ENCODE measurements at places on chromosomes 3 and 15.
A peak's percentile ranks its signal among the peaks of the same experiment; 100 is the strongest.

- no peak for DNase-seq
Observed at GRCh38 chr15:35725353-35725752, 179.4 kb upstream of the DPH6 start.

DNA sequence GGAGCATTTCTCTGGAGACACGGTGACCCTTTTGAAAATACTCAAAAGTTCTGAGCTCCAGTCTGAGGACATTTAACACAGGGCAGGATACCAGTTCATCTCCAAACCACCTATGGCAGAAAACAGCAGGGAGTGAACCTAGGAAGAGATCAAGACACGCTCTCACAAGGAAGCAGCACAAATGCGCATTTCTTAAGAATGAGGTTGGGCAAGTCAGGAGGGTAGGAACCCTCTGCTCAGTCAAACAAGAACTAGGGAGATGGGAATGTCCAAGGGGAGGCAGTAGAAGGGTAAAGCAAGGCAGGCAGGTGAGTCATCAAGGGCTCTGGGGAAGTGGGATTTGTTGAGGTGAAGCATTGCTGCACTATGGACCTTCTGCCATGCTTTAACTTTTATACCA is 60.3 kb upstream of the PSMD6 start:
- no peak for DNase-seq

GRCh38 chr3:13144163-13145023 is 71.2 kb upstream of the IQSEC1 start:
- no peak for DNase-seq

DNA sequence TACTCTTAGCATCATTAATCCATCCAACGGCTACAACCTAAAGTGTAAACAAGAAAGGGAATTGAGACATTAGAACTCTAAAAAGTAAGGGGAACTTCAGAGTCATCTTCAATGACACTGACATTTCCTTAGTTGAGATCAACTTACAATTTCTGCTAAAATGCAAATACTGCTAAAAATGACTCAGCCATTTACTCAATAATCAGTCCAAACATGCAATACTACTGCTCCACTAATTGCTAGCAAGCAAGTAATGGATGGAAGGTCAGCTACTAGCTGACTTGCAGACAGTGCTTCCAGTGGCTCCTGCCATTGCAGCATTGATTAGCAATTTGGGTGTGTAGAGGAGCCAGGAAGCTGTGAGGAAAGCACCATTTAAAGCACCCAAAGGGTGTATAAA is 28.4 kb downstream of the CD200R1L start:
- no peak for DNase-seq

- no peak for DNase-seq
Observed at GRCh38 chr3:115077501-115078250, 69.4 kb downstream of the ZBTB20 start.

DNA sequence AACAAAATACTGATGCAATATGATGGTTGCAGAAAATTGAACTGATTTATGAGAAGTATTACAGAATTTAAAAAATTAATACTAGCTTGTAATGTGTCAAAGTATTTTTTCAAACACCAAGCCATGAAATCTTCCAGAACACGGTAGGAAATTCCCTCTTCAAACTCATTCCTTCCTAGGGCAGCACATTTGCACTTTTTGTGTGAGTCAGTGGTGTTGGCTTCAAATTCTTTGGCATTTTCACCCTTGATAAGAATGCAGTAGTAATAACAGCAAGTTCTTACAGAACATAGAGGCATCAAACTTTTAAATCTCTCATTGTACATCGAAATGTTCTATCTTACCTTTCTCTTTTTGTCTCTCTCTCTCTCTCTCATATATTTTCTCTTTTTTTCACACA is 191.8 kb downstream of the CGGBP1 start:
- DNase-seq: no peak

- DNase-seq: no peak
Observed at GRCh38 chr3:69747511-69748258, 8.4 kb downstream of the MITF start.

DNA sequence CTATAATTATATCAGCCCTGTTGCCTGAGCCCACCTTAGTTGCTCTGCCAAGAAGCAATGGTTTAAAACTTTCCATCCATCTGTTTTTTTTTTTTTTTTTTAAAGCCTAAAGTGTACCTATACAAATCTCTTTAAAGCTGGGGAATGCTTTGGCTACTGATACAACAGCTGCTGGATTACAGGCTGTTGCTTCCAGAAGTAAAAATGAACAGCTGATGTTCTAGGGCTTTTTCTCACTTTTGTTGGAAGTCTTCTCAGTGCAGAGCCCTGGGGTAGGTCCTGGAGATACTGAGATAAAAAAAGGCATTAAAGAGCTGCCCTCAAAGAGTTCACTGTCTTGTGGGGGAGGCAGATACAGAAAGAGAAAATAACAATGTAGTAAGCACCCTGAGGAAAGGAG is 218.1 kb downstream of the NLGN1 start:
- no peak for DNase-seq

DNA sequence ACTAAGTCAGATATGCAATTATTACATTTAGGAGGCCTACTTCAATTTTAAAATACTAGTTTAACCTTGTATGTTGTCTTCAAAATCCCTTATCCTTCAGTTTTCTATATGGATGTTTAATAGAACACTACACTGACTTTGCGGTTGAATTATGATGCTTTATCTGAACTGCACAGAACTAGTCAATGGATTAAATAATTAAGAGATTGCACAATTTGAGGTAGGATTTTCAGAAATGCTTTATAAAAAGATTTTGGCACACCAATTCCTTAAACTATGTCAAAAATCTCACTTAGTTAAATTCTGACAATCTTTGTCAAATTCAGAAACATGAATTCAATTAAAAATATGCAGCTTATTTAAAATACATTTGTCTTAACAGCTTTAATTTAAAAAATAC is 28.1 kb downstream of the ATOSA start:
- no peak for DNase-seq

DNA sequence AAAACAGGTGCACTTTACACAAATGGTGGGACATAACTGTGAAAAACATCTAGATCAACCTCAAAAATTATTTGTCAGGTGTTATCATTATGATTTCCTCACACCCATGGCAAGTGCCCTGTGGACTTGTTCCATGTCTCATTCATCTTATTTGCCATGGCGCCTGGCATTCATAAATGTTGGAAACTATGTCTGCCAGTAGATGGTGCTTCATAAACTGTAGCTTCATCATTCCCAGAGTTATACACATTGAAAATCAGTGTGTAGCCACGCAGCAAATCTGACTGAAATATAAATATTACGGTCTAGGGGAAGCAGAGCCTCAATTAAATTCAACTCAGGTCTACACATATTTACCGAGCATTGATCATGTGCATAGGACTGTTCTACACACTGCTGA is 90.7 kb downstream of the IMPG2 start:
- no peak for DNase-seq

DNA sequence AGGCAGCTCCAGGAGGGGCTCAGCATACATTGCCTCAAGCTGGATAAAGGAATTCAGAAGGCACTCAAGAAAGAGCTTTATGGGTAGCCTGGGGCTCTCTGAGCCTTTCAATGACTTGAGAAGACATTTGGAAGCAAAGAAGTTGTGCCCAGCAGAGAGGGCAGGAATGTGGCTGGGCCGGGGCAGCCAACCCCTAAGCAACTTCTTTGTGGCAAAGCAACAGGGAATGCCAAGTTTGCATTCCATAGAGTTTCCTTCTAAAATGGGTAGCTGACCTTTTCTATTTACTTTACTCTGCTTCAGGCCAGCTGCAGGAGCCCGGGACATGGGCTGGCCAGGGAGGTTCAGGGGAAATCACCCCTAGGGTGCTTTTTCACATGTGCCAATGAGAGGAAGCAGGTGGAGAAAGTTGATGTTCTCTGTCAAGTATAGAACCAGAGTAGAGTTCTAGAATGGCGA is 45.6 kb downstream of the CCDC12 start:
- DNase-seq: peak; percentile 46

DNA sequence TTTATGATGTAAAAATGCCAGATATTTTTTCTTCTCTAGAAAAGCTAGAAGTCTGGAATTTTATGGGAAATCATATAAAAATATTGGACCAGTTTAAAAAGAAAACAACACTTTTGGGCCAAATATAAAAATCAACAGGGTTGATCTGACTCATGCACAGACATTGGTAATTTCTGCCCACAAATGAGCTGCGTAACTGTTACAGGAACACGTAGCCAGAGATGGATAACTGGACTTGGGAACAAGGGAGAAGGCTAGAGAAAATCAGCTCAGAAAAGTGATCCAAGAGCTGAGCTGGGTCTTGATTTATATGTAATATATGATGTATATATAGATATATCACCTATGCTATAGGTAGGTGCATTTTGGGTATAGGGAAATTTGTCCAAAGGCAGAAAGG is 36.8 kb upstream of the NAALADL2 start:
- no peak for DNase-seq

DNA sequence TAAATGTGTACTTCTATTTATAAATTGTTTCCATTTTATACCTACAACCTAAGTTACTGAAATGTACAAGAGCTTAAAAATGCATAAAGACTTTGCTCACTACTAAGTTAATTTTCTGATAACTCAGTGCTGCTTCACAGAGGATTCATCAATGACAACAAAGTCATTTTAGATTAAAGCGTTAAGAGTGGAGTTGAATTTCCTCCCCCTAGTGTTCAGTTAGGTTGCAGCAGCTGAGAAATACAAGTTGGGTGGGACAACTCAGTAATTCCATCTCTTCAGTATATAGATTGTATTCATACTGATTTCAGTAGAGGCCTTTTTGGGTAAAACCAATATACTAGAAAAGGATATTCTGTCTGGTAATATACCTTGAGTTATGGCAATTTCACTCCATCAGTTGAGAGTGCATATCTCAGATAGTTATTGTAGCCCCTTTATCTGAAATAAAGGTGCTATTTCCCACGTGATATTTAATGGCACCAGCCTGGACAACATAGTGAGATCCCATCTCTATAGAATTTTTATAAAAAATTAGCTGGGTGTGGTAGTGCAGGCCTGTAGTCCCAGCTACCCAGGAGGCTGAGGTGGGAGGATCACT is 6.9 kb upstream of the RPL35A start:
- DNase-seq: no peak

DNA sequence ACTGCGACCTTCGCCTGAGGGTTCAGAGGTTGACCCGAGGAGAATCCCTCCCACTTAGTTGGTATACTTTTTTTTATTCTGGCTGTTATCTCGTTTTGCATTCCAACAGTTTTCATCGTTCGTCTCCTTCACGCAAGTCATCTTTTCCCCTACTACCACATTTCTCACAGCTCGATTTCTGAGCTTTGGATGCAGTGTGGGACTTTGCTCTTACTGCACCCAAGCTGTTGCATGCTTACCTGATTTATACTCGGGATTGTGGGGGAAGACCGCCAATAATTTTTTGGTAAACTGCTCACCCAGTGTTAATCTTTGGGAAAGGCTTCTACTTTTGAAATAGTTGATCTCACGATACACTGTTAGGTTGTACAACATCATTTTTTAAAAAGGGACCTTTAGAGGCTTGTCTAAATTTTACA is 702 bp downstream of the TBC1D23 start:
- DNase-seq: no peak

- no peak for DNase-seq
Observed at GRCh38 chr3:42655331-42655888, 1.9 kb downstream of the ZBTB47 start.

- no peak for DNase-seq
Observed at GRCh38 chr15:49495993-49496753, 73.1 kb downstream of the FGF7 start.

GRCh38 chr15:67396114-67396513 is 124.8 kb upstream of the C15orf61 start:
- no peak for DNase-seq

GRCh38 chr3:102400142-102400541 is 34.7 kb upstream of the ZPLD1 start:
- DNase-seq: no peak

DNA sequence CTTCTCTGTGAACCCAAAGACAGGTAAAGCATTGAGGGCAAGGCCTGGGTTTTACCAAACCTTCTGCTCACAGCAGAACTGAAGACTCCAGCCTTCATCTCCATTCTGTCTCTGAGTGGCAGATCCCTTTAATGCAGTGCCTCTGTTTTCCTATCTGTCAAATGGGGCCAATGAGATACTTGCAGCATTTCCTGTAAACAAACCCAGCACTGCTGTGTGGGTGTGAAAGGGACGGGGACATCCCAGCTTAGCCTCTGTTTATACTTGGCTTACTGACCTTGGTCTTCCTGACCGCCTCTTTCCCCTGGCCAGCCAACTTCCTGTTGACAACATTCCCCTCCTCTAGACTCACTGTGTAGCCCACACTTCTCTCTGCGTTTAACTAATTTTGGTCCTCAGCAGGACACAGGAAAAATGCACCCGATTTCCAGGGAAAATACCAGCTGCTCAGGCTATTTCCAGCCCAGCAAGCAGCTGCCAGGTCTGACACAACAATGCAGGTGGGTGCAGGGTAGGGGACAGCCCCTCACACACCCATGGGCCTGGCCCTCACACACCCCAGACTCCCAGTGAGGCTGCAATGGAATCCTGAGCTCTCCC is 105.9 kb upstream of the HERC1 start:
- DNase-seq: no peak

GRCh38 chr3:27720899-27721716 is 1.0 kb downstream of the EOMES start:
- DNase-seq: no peak

DNA sequence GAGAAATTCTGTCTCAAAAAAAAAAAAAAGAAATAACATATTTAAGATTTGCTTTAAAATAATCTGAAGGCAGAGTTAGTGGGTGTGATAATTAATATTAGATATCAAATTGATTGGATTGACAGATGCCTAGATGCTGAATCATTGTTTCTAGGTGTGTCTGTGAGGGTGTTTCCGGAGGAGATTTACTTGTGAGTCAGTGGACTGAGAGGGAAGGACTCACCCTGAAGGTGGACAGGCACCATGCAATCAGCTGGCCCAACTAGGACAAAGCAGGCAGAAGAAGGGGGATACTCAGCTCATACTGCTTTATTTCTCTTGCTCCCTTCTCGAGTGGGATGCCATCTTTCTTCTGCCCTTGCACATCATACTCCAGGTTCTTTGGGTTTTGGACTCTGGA is 16.7 kb upstream of the RPL24 start:
- no peak for DNase-seq

DNA sequence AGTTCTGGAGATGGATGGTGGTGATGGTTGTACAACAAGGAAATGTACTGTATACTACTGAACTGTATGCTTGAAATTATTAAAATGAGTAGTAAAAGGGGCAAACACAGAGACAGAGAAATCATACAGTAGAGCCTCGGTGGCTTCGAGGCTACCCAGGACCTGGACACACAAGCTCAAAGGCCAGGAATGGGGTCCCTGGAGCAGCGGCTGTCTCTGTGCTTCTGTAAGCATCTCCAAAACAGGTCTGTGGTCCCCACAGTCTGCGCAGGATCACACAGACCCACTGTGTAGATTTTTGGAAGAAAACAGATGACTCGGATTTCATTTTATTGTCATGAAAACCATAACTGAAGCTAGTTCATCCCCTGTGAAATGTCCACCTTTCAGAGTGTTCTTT is 39.7 kb downstream of the PGPEP1L start:
- DNase-seq: no peak

DNA sequence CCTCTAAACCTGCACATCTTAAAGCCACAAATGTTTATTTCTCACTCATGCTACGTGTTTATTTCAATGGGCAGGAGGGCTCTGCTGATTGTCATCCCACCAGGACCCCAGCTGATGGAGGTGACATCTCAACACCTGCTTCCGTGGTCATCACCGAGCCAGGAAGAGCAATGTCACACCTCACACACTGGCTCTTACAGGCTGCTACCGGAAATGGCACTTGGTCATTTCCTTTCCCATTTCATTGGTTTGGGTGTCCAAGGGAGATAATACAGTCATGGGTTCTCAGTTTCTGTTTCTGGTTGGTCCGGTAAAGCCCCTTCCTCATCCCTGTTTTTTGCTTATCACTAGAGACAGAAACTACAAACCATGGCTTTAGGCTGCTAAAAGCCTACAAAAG is 41.9 kb downstream of the ABHD2 start:
- peak; percentile 59 for DNase-seq

Measured in LNCaP clone FGC (cell line).